ENCODE measurements at places on chromosomes 1 and 21. TPM values are rescaled to one million over a fixed set of nuclear protein-coding genes. Genes with fewer than 3 reads are reported as not detected.

DNA sequence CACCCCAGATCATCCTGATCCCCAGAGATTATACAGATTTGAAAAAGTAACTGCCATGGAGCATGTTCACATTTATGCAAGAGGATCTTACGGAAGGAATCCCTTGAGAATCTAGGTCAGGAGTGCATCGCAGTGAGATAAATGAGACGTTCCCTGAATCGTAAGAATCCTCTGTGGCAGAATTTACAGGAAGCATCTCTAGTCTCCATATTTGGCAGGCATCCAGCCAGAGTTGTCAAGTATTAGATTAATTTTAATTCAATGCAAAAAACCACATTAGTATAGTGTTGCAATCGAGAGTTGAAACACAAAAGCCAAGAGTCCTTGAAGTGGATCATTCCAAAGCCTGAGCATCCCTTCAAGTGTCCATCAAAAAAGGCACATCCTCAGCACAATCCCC lies 100.8 kb downstream of the RRAGC start:
- no peaks in the 10 kb centered on the region for H3K36me3 ChIP-seq
- peaks cover 27% of the 10 kb centered on the region for H3K27me3 ChIP-seq
- no peaks in the 10 kb centered on the region for H3K4me1 ChIP-seq
- no peak overlapping the region for H3K27ac ChIP-seq

DNA sequence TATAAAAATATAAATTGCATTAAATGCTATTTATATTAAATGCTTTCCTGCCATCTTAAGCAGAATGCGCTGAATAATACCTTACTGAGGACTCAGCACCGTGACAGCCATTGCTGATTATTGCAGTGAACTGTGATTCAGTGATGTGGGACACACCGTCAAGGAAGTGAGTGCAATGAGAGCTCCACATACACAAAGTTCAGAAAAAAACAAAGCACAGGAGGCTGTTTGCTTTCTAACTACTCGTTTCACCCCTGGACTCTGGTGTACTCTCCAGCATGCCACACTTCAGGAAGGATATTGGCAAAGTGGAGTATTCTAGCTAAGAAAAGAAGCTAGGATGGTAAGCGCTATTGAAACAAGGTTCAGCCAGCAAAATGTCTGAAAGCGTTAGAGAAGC lies 57.4 kb upstream of the CXADR start:
- no peak for DNase-seq
- H3K4me3 ChIP-seq = no peak overlapping the region
- H3K4me1 ChIP-seq = peaks cover 4% of the 10 kb centered on the region
- peaks cover 9% of the 10 kb centered on the region for H3K27me3 ChIP-seq
- no peaks in the 10 kb centered on the region for H3K36me3 ChIP-seq

Gene HTR6
- total RNA-seq = not detected

GRCh38 chr1:58907398-58907797 lies 123.6 kb upstream of the JUN start:
- peaks cover 17% of the 10 kb centered on the region for H3K4me1 ChIP-seq
- H3K27ac ChIP-seq = no peak overlapping the region
- peaks cover 1% of the 10 kb centered on the region for H3K27me3 ChIP-seq

Gene KRTAP12-1
- total RNA-seq = not detected

Gene NDUFS5
- total RNA-seq = 153 TPM

DNA sequence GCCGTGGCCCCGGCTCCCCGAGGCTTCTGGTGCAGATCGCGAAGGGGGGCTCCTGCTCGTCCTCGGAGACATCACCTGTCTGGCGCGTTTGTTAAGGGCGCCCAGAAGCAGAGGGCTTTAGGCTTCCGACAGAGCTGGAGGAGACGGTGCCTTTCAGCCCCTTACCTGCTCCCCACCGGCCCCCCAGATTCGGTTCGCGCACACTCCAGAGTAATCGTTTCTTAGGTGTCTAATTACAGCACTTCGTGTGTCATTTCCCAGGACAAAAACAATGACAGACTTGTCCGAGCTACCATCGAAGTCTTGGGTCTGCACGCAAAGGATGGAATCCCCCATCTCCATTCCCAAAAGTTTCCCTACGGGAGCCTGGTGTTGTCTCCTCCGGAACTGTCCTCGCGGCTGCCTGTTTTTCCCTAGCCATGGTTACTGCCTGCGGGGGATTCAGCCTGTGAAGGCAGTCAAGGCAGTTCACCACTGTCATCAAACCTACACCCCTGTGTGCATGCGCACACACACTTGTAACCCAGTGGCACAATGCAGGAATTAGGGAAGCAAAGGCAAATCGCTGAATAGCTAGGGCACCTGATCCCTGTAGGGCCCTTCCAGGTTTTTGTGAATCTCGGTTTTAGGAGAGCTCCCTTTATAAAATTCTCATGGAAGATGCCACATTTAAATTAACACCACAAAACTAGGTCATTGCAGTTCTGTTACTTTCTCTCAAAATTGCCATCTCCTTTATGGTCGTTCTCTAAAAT lies 738 bp upstream of the CDC42BPA start:
- peak overlapping the region; percentile 60 for H3K4me3 ChIP-seq
- H3K4me1 ChIP-seq = peaks cover 27% of the 10 kb centered on the region
- no peak overlapping the region for H3K27ac ChIP-seq
- no peaks in the 10 kb centered on the region for H3K36me3 ChIP-seq
- H3K27me3 ChIP-seq = peaks cover 57% of the 10 kb centered on the region
- DNase-seq = no peak

- no peak for DNase-seq
- H3K4me3 ChIP-seq = no peak overlapping the region
- H3K27me3 ChIP-seq = peaks cover 51% of the 10 kb centered on the region
These were observed 826 bp upstream of the CA14 start for GRCh38 chr1:150256554-150257341.

Gene CFAP141
- not detected for total RNA-seq

- H3K4me3 ChIP-seq = no peak overlapping the region
- H3K4me1 ChIP-seq = peaks cover 23% of the 10 kb centered on the region
- H3K27ac ChIP-seq = no peak overlapping the region
- peaks cover 13% of the 10 kb centered on the region for H3K27me3 ChIP-seq
These were observed 5.8 kb downstream of the INKA2 start for GRCh38 chr1:111733183-111733991.

- H3K4me1 ChIP-seq = no peaks in the 10 kb centered on the region
- H3K4me3 ChIP-seq = no peak overlapping the region
- H3K36me3 ChIP-seq = peaks cover 13% of the 10 kb centered on the region
- no peaks in the 10 kb centered on the region for H3K27me3 ChIP-seq
- no peak for DNase-seq
- H3K27ac ChIP-seq = no peak overlapping the region
These were observed 50.2 kb upstream of the SCCPDH start for GRCh38 chr1:246674049-246674448.

DNA sequence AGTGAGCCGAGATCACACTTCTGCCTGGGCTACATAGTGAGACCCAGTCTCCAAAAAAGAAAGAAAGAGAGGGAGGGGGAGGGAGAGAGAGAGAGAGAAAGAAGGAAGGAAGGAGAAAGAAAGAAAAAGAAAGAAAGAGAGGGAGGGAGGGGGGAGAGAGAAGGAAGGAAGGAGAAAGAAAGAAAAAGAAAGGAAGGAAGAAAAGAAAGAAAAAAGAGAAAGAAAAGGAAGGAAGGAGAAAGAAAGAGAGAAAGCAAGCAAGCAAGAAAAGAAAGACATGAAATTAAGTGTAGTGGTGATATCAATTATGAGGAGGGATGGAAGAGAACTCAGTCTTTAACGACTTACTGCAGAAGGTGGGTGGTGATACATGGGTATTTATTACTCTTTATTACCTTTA lies 38.5 kb downstream of the CA6 start:
- H3K27ac ChIP-seq = peak overlapping the region; percentile 7
- H3K27me3 ChIP-seq = peaks cover 5% of the 10 kb centered on the region
- peaks cover 47% of the 10 kb centered on the region for H3K4me1 ChIP-seq
- H3K4me3 ChIP-seq = no peak overlapping the region
- H3K36me3 ChIP-seq = no peaks in the 10 kb centered on the region

GRCh38 chr1:2535981-2536380 lies 5.9 kb upstream of the HES5 start:
- no peaks in the 10 kb centered on the region for H3K4me1 ChIP-seq
- H3K27ac ChIP-seq = no peak overlapping the region
- DNase-seq = no peak
- no peaks in the 10 kb centered on the region for H3K36me3 ChIP-seq

DNA sequence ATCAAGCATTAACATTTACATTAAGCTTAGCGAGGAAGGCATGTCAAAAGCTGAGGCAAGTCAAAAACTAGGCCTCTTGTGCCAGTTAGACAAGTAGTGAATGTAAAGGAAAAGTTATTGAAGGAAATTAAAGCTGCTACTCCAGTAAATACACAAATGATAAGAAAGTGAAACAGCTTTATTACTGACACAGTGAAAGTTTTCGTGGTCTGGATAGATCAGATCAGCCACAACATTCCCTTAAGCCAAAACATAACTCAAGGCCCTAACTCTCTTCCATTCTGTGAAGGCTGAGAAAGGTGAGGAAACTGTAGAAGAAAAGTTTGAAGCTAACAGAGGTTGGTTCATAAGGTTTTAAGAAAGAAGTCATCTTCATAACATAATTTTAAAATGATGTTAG lies 131.9 kb downstream of the VAV3 start:
- H3K27ac ChIP-seq = no peak overlapping the region
- H3K4me1 ChIP-seq = peaks cover 19% of the 10 kb centered on the region
- peaks cover 10% of the 10 kb centered on the region for H3K36me3 ChIP-seq
- H3K27me3 ChIP-seq = no peaks in the 10 kb centered on the region
- no peak for DNase-seq

Gene TCHH
- 0.05 TPM for total RNA-seq

GRCh38 chr1:30817077-30817438 lies 59.5 kb upstream of the LAPTM5 start:
- DNase-seq = no peak
- peaks cover 51% of the 10 kb centered on the region for H3K27me3 ChIP-seq
- H3K4me1 ChIP-seq = no peaks in the 10 kb centered on the region
- H3K27ac ChIP-seq = no peak overlapping the region
- no peaks in the 10 kb centered on the region for H3K36me3 ChIP-seq

GRCh38 chr1:53505401-53505800 lies 46.2 kb downstream of the DMRTB1 start:
- H3K36me3 ChIP-seq = no peaks in the 10 kb centered on the region
- no peaks in the 10 kb centered on the region for H3K4me1 ChIP-seq
- H3K4me3 ChIP-seq = no peak overlapping the region
- no peaks in the 10 kb centered on the region for H3K27me3 ChIP-seq
- DNase-seq = no peak

DNA sequence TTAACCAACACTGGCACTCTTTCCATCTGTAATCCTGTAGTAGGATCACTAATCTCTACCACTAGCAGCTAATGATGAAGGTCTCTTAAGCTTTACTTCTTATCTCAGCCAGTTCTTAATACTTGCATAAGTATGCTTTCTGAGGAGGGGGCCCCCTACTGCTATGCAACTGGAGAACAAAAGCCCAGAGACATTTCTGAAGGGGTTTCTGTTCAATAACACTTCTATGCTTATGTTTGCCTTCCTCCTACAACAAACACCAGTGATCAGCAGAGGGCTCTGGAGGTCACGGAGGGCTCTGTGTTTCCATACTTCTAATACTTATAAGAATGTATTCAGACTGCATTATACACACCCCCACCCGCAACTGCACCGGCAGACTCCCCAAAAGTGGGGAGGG lies 215.8 kb downstream of the BARHL2 start:
- DNase-seq = no peak
- H3K27ac ChIP-seq = no peak overlapping the region
- H3K4me3 ChIP-seq = no peak overlapping the region
- H3K27me3 ChIP-seq = no peaks in the 10 kb centered on the region

- H3K36me3 ChIP-seq = no peaks in the 10 kb centered on the region
- no peaks in the 10 kb centered on the region for H3K27me3 ChIP-seq
- no peak overlapping the region for H3K4me3 ChIP-seq
- H3K27ac ChIP-seq = no peak overlapping the region
These were observed 734.5 kb downstream of the PTPRU start for GRCh38 chr1:29970747-29971325.

- peaks cover 16% of the 10 kb centered on the region for H3K36me3 ChIP-seq
- H3K4me3 ChIP-seq = peak overlapping the region; percentile 76
- peak; percentile 46 for DNase-seq
- no peaks in the 10 kb centered on the region for H3K27me3 ChIP-seq
- peaks cover 63% of the 10 kb centered on the region for H3K4me1 ChIP-seq
These were observed 1.2 kb upstream of the DENND1B start for GRCh38 chr1:197776351-197777105.

Gene TFAP2E
- total RNA-seq = 0.85 TPM

DNA sequence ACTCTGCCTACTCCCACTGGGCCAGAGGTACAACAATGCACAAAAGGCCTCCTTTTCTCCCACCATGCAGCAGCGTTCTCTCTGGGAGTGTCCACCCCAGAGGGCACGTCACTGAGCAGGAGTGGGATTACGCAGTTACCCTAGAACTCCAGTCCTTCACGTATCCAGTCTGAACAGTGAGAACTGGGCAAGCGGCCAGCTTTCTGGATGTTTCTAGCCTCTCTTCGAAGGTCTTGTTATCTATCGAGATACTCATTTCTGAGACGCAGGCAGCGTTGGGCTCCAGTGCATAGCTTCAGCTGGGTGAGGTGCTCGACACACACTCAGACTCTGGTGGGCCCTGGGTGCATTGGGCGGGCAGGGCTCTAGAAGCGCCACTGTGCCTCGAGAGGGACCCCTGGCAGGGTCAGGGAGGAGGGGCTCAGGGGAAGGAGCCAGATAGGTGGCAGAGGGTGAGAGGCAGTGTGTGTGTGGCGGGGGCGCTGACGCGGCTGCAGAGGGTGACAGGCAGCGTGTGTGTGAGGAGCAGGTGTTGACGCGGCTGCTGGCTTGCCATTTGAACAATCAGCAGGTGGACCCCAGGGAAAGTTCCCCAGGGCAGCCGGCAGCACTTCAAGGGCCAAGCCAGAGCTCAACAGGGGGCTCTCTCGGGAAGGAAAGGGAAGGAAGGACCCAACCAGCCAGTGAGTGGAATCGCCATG lies 27.9 kb downstream of the PRDM15 start:
- no peaks in the 10 kb centered on the region for H3K4me1 ChIP-seq
- no peaks in the 10 kb centered on the region for H3K27me3 ChIP-seq
- no peak for DNase-seq
- no peak overlapping the region for H3K27ac ChIP-seq
- no peak overlapping the region for H3K4me3 ChIP-seq

GRCh38 chr1:32695098-32695904 lies 7.3 kb downstream of the SYNC start:
- DNase-seq = no peak
- no peaks in the 10 kb centered on the region for H3K36me3 ChIP-seq
- H3K27ac ChIP-seq = no peak overlapping the region

Gene LRRC53
- not detected for total RNA-seq

DNA sequence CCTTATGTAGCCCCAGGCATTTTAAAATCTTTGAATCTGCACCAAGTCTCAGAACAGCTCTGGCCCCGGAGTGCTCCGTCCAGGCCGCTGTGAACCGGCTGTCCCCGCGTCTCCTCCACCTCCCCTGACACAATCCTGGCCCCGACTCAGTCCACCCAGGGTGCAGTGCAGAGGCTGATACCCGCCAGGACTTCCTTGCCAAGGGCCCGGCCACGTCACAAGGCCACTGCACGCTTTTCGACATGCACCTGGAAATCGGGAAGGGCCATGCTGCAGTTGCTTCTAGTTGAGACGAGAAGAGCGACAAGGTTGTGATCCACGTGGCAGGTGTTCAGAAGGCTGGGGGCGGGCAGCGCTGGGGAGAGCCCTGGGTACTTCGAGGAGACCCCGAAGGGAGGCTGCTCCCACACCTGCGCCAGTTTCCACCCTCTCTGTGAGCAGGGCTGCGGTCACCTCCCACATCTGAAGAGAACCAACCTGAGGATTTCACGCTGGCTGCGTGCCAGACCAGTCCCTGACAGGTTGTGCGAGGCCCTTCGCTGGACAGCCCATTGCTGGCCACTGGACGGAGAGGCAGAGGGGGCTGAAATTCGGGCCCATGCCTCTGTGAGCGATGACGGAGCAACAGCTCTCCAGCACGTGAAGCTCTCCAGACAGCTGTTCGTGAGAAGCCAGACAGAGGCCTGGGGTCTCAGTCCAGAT lies 6.7 kb downstream of the VWA1 start:
- H3K36me3 ChIP-seq = no peaks in the 10 kb centered on the region
- H3K27ac ChIP-seq = no peak overlapping the region
- peaks cover 2% of the 10 kb centered on the region for H3K27me3 ChIP-seq
- H3K4me1 ChIP-seq = no peaks in the 10 kb centered on the region
- no peak for DNase-seq
- no peak overlapping the region for H3K4me3 ChIP-seq
